ENCODE measurements at places on chromosomes 11 and 22.

- DNase-seq: peak; percentile 28
Measured at GRCh38 chr11:58958500-58958899, 19.2 kb downstream of the GLYATL1 start.

- no peak for DNase-seq
Measured at GRCh38 chr11:73554671-73555320, 43.1 kb downstream of the FAM168A start.

GRCh38 chr11:93491973-93492372 is 51.2 kb downstream of the SMCO4 start:
- no peak for DNase-seq

DNA sequence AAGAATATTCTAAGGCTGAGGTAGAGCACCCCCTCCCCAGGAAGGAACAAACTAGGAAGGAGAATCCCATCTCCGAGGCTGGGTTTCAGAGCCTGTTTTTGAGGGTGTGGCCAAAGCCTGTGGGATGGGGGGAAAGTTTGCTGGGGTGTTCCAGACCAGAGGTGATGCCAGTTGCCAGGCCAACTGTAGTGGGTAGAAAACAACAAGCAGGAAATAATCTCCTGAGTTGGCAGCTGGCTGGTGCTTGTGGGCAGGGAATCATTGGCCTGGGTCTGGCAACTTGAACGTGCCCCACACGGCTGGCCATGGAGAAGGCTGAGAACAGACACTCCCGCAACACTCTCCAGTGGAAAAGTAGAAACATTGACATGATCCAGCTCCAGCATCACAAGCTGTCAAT is 385.6 kb downstream of the ETS1 start:
- no peak for DNase-seq

DNA sequence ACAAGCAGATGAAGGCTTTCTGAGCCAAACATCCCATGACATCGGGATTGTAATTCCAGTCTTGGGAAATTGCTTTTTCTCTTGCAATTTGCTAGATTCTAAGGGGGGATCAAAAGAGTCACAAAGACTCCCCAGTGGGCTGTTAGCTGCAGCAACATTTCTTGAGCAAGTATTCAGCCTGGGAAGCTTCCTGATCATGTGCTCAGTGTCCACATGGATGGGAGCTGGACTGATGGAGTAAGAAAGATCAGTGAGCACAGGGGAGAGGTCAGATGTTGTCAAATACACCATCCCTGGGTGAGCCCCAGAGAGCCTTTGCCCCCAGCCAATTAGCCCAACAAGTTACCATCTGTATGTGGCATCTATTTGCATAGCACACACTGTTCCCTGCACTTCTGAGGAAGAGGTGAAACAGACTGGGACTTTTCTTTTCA is 10.2 kb upstream of the GRK3 start:
- DNase-seq: no peak

DNA sequence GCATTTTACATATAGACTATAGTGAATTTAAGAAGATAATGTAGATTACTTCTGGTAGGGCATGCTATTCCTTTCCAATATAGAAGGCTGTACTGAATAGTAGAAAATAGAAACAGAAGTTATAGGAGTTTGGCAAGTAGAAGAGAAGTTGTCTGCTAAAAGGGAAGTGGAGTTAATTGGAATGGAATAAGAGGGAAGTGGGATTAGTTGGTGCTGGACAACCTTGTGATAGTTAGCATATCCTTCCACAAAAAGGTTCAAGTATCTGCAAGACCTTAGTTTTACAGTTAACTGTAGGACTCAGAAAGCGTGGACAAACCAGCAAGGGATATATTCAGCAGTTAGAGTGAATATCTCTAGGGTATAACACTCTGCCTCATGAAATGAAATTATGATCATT is 185.5 kb downstream of the SWAP70 start:
- DNase-seq: no peak

DNA sequence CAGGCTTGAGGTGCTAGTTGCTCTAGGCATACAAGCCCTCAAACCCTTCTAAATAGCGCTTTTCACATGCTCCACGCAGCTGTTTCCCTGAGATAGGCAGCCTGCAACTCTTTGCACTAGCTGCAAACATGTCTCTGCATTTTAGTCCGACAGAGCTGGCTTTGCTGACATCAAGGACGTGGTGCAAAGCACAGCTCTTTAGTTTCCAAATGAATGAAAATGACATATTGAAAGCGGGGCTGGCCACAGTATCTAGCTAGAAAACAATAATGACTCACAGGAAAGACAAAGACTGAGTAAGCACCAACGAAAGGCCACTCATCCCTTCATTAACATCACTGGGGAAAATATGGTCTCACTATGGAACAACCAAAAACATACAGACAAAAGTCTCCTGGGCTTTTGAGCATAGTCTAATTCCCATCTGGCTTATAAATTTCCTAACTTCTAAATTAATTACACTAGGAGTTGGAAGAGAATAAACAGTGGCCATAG is 15.3 kb upstream of the ZC3H12C start:
- DNase-seq: no peak

- no peak for DNase-seq
Measured at GRCh38 chr11:11464555-11464954, 111.5 kb upstream of the CSNK2A3 start.

DNA sequence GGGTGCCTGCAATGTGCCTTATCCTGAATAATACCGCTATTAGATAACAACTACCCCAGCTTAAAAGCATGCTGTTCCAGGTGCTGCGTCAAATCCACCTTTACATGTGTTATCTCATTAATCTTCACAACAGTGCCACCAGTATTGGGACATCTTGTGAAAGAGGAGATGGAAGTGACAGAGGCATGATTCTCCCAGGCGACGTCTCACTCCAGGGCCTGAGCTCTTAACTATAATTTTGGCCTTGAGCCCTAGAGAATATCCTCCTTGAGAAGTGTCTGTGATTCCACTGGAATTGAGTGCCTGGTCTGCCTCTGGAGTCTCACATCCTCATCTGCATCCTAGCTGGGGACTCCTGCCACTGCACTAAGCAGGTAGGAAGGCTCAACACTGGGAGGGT is 43.8 kb downstream of the RPL27A start:
- no peak for DNase-seq

GRCh38 chr11:69942333-69942820 is 123.2 kb upstream of the FGF3 start:
- DNase-seq: no peak

GRCh38 chr11:5504403-5504921 is 5.3 kb downstream of the UBQLN3 start:
- no peak for DNase-seq
